ENCODE measurements at places on chromosomes 13 and 19. TPM values are rescaled to one million over a fixed set of nuclear protein-coding genes. Genes with fewer than 3 reads are reported as not detected.

The SLITRK6 gene
- total RNA-seq, result 0.21 TPM

The RNF225 gene
- total RNA-seq, result 0.23 TPM

The MLLT1 gene
- total RNA-seq, result 20.0 TPM

The OLFM4 gene
- total RNA-seq, result not detected

The ZNF85 gene
- total RNA-seq, result 0.30 TPM

The SHD gene
- not detected for total RNA-seq

The ZNF121 gene
- total RNA-seq, result 3.7 TPM

The ERICH6B gene
- total RNA-seq, result not detected

The IL12RB1 gene
- total RNA-seq, result not detected

The ZBTB45 gene
- 16.9 TPM for total RNA-seq

The VSIG10L gene
- total RNA-seq, result 11.2 TPM

The HOMER3 gene
- total RNA-seq, result 33.3 TPM

The NALCN gene
- 4.1 TPM for total RNA-seq

The CCDC8 gene
- total RNA-seq, result not detected

The NOVA2 gene
- 0.10 TPM for total RNA-seq

The ZNF728 gene
- not detected for total RNA-seq

The INSL3 gene
- 0.67 TPM for total RNA-seq

The KLK12 gene
- not detected for total RNA-seq

The CGB8 gene
- total RNA-seq, result 5.1 TPM

The NKPD1 gene
- total RNA-seq, result 0.13 TPM

The PLA2G4C gene
- 11.4 TPM for total RNA-seq

The DNAJC15 gene
- 0.02 TPM for total RNA-seq

The NLRP4 gene
- total RNA-seq, result not detected

The ZNF426 gene
- 0.85 TPM for total RNA-seq

The SYDE1 gene
- 12.7 TPM for total RNA-seq

The ZNF730 gene
- total RNA-seq, result not detected

The ICAM1 gene
- 6.4 TPM for total RNA-seq

The ZNF667 gene
- not detected for total RNA-seq

The C1QTNF9B gene
- not detected for total RNA-seq

Data from A549 treated with RU486 at 1 μM for 4 hours (cell line).